SJCRH30 (cell line): ENCODE measurements at places on chromosomes 4 and X. TPM values are rescaled to one million over a fixed set of nuclear protein-coding genes. Genes with fewer than 3 reads are reported as not detected.

Gene SLC10A4
- total RNA-seq, result not detected in 2 replicates

Gene TIGD4
- 0.25 and 0.81 TPM in 2 replicates for total RNA-seq

Gene CD38
- 0.03 and 0.06 TPM in 2 replicates for total RNA-seq

Gene GPR82
- not detected in 2 replicates for total RNA-seq

DNA sequence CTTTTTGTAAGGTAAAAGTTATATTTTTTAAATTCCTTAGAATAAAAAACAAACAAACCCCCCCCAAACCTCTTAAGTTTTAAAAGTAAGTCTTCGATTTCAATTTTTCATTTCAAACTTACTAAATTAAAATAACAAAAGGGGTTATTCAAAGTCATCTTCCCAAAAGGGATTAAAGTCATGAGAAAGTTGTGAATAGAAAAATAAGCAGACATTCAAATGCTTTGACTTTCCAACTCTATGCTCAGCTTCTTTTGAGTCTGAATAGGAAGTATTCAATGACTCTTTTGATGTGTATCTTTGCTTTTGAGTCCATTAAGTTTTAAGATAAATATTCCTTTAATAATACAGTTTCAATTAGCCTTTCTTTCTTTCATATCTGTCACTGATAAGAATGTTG is 138.3 kb downstream of the GRIA2 start:
- H3K27me3 ChIP-seq, result no peaks in the 10 kb centered on the region
- peaks cover 20% of the 10 kb centered on the region for H3K4me1 ChIP-seq
- no peak for DNase-seq
- H3K4me3 ChIP-seq, result no peak overlapping the region
